ENCODE measurements at places on chromosomes 16 and 17. TPM values are rescaled to one million over a fixed set of nuclear protein-coding genes. Genes with fewer than 3 reads are reported as not detected.
A peak's percentile ranks its signal among the peaks of the same experiment; 100 is the strongest.

The KRTAP9-8 gene
- not detected for total RNA-seq

- DNase-seq = no peak
- H3K36me3 ChIP-seq = no peaks in the 10 kb centered on the region
- H3K27ac ChIP-seq = no peak overlapping the region
- H3K27me3 ChIP-seq = no peaks in the 10 kb centered on the region
- H3K4me3 ChIP-seq = no peak overlapping the region
These were observed 511.0 kb upstream of the CDH5 start for GRCh38 chr16:65855171-65856145.

DNA sequence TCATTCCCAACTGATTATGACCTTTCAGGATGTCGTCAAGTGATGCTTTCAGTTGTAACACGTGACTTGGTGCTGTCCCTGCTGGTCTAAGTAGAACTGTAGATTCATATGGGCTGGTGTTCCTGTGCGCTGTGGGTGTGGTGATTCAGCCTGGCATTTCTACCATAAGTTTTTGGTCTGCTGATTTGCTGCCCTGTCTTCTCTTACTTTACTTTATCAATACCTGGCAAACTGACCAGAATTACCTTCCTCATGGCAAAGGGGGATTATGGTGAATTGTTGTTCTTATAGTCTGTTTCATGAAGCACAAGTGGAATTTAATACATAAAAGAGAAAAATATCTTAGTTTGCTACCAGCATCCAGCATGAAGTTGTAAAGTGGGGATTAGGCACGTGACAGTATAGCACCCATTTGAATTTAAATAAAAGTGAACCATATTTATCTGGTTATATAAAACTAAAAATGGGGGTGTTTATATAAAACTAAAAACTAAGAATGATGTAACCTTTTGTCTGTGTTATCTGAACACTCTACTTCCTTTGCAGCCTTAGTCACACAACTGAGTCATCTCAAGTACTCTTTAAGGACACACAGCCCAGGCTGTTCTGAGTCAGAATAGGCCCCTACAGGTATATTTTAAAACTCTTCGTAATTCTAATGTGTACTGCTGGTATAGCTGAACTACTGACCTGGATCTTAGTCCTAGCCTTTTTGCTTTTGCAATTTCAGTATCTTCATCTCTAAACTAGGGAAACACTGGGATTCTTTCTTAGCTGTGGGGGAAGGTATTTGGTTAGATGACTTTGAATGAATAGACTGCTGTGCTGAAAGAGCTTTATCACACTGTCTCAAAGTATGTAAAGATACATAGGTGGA lies 28.3 kb downstream of the TTC19 start:
- H3K4me1 ChIP-seq = peaks cover 3% of the 10 kb centered on the region
- no peaks in the 10 kb centered on the region for H3K27me3 ChIP-seq
- H3K36me3 ChIP-seq = peaks cover 8% of the 10 kb centered on the region
- no peak overlapping the region for H3K4me3 ChIP-seq
- DNase-seq = peak; percentile 19

The KRTAP9-2 gene
- total RNA-seq = not detected

The TP53TG3D gene
- total RNA-seq = not detected

DNA sequence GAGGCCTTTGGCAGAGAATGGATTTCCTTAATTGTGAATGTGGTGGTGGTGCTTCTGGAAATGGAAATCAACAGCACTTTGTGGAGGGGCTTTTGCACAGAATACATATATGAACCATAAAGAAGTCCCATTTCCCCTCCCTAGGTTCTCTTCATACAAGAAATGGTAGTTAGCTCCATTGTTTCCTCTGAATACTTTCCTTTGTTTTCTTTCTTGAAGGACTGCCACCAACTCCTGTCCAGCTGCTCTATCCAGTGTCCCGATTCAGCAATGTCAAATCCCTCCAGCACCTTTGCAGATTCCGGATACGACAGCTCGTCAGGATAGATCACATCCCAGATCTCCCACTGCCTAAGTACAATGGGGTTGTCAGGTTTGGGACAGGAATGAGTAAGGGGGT lies 33.2 kb upstream of the ARHGAP23 start:
- H3K4me3 ChIP-seq = no peak overlapping the region
- H3K27ac ChIP-seq = no peak overlapping the region
- H3K36me3 ChIP-seq = peaks cover 8% of the 10 kb centered on the region
- no peaks in the 10 kb centered on the region for H3K27me3 ChIP-seq
- DNase-seq = no peak

DNA sequence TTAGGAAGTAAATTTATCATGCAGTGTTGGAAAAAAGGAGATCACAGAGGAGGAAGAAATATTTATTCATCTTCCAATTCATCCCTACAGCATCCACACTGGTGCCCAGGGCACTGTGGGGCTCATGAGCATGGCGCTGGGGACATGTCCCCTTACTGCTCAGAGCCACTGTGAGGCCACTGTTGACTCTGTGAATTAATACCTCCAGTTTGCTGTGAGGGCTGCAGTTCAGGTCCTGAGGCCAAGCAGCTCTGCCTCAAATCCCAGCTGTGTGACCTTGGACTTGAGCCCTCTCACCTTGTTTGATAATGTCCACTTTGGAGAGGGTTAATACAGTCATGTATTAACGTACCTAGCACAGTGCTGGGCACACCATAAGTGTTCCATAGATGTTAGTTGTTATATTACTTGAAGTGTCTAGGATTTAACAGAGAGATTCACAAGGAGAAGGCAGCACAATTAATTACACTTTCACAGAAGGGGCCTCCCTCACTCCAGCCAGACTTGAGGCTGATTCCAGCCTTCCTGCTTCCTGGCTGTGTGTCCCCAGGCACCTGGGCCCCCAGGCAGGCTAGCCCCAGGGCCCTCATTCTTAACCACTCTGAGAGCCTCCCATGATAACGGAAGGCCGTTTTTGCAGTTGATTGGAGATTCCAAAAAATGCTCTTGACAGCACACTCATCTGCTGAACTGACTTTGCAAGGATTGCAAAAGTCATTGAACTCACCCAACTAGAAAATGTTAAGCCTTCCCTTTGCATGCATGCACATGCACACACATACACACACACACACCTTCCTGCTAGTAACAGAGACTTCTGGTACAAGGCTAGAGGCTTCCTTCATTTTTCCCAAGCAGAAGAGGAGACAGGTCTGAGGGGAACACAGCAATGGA lies 29.4 kb downstream of the KATNIP start:
- no peak overlapping the region for H3K4me3 ChIP-seq
- H3K27ac ChIP-seq = no peak overlapping the region
- H3K27me3 ChIP-seq = no peaks in the 10 kb centered on the region
- H3K4me1 ChIP-seq = peaks cover 7% of the 10 kb centered on the region

The EXOC3L1 gene
- total RNA-seq = not detected

- H3K4me3 ChIP-seq = no peak overlapping the region
- H3K27me3 ChIP-seq = no peaks in the 10 kb centered on the region
- DNase-seq = no peak
- no peak overlapping the region for H3K27ac ChIP-seq
- no peaks in the 10 kb centered on the region for H3K4me1 ChIP-seq
These were observed 165.4 kb downstream of the AIPL1 start for GRCh38 chr17:6269478-6269877.

DNA sequence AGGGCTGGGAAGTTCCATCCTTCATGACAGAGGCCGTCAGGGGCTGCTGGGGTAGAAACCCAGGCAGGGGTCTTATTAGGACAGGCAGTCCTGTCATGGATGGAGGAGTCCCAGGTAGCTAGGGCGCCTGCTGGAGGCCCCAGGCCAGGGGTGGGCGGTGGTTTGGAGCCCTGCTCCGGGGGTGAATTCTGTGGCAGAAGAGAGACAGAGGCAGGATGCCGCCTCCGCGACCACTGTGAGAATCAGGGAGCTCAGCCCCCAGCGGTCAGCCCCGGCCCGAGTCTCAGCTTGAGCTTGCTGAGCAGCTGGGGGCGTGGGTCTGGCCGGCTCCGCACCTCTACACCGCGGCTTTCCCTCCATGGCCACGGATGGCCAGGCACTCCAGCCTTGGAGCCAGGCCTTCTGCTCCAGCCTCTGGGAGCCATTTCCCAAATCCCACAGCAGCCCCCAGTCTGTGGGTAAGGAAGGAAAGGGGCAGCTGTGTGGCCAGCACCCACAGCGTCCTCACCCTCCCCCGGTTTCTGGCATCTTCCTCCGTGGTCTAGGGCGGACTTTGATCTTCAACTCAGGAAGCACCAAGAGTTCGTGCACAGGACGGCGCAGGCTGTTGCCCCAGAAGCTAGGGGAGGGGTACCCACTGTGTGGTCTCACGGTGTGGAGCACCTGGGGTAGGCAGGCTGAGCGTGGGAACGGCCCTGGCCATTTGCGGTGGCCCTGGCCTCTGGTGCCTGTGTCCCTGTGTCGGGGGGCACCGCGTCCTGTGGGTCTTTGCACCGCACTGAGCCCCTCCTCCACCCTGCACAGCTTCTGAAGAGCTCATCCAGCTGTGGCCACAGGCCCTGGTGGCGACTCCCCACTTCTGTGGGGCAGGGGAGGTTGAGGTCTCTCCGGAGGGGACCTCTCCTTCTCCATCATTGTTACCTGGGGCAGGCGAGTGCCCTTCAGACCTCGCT lies 14.1 kb downstream of the CD7 start:
- H3K27ac ChIP-seq = no peak overlapping the region
- no peak for DNase-seq
- H3K4me1 ChIP-seq = peaks cover 31% of the 10 kb centered on the region
- H3K27me3 ChIP-seq = no peaks in the 10 kb centered on the region
- no peaks in the 10 kb centered on the region for H3K36me3 ChIP-seq

DNA sequence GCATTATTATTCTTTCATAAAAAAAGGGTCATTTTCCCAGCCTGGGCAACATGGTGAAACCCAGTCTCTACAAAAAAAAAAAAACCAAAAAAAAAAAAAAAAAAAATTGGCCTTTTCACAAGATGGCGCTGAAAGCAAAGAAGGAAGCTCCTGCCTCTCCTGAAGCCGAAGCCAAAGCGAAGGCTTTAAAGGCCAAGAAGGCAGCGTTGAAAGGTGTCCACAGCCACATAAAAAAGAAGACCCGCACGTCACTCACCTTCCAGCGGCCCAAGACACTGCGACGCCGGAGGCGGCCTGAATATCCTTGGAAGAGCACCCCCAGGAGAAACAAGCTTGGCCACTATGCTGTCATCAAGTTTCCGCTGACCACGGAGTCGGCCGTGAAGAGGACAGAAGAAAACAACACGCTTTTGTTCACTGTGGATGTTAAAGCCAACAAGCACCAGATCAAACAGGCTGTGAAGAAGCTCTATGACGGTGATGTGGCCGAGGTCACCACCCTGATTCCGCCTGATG lies 4.9 kb upstream of the PGAP6 start:
- DNase-seq = no peak
- no peaks in the 10 kb centered on the region for H3K36me3 ChIP-seq
- no peak overlapping the region for H3K27ac ChIP-seq
- H3K27me3 ChIP-seq = no peaks in the 10 kb centered on the region
- peaks cover 14% of the 10 kb centered on the region for H3K4me1 ChIP-seq

- H3K4me1 ChIP-seq = peaks cover 36% of the 10 kb centered on the region
- no peak overlapping the region for H3K27ac ChIP-seq
- no peaks in the 10 kb centered on the region for H3K36me3 ChIP-seq
- no peak for DNase-seq
- H3K27me3 ChIP-seq = no peaks in the 10 kb centered on the region
- H3K4me3 ChIP-seq = no peak overlapping the region
These were observed 2.3 kb downstream of the SLC43A2 start for GRCh38 chr17:1626333-1626732.

GRCh38 chr17:81082177-81083073 lies 47.5 kb downstream of the BAIAP2 start:
- H3K27ac ChIP-seq = no peak overlapping the region
- H3K36me3 ChIP-seq = no peaks in the 10 kb centered on the region
- DNase-seq = no peak
- no peak overlapping the region for H3K4me3 ChIP-seq
